ENCODE measurements at places on chromosomes 4 and X.

DNA sequence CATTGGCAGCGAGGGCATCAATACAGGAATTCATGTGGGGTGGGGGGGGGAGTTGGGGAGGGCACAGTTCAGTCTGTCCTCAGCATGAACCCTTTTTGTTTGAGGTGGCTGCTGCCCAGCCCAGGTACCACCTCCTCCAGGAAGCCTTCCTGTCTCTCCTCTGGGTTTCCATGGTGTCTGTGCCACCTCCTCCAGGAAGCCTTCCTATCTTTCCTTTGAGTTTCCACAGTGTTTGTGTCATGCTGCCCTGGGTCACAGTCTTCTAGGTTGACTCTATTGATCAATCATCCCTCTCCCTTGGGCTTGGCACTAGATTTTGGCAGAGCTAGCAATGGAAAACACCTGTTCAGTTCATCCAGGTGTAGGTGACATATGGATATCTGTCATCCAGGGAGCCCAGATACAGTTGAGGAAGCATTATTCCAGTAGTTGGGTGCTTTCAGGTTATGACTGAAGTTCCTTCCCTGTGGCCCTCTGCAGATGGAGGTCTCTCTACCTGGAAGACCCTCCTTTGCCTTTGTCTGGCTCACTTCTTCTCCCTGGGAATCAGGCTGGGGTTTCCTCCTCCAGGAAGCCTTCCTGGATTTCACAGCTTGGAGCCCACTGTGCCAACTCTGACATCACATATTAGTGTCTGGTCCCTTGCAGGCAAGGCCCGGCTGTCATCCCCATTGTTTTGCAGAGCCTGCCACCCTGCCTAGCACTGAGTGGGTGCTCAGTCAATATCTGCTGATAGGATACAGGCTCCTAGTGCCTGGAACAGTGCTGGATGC lies 96.6 kb downstream of the SORCS2 start:
- no peak for DNase-seq

GRCh38 chrX:3638280-3638873 lies 75.1 kb downstream of the PRKX start:
- peak; percentile 45 for DNase-seq

DNA sequence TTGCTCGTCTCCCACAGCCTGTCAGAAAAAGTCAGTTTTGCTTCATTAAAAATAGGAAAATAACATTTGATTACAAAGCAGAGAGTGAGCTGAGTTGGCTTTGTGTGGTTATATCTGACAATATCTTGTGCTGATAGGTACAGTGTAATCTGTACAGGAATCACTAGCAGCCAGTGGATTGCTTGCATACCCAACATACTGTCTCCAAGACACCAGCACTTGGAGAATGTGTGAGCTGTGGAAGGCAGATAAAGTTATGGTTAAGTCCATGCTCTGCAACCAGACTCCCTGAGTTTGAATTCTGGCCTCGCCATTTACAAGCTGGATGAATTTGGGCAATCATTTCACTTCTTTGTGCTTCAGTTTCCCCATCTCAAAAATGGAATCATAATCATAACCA lies 57.5 kb upstream of the TMPRSS11F start:
- DNase-seq: no peak

GRCh38 chr4:54277691-54278090 lies 48.6 kb downstream of the PDGFRA start:
- no peak for DNase-seq

DNA sequence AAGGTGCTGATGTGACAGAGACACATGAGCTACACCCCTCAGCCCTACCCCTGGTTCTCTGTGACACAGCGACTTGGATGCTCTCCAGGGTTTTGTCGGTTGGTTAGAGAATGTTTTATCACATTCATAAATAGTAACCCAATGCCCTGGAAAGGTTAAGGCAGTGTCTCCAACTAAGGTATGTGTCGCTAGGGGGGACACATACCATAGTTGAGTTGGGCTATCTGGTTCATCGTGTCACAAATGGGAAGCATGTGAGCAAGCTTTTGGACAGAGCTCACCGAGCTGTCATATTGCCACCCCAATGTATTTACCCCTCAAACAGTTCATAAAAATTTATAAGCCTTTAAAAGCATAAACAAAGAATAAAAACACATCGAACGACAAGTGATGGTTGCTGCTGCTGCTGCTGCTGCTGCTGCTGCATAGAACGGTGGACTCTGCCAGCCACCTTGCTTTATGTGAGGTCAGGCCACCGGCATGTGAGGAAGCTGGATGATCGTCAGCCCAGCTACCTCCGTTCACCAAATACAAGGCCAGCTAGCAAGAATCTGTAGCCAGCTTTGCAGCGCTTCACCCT lies 55.9 kb downstream of the STOX2 start:
- peak; percentile 7 for DNase-seq

GRCh38 chr4:69894721-69895120 lies 34.8 kb upstream of the SULT1E1 start:
- DNase-seq: no peak

DNA sequence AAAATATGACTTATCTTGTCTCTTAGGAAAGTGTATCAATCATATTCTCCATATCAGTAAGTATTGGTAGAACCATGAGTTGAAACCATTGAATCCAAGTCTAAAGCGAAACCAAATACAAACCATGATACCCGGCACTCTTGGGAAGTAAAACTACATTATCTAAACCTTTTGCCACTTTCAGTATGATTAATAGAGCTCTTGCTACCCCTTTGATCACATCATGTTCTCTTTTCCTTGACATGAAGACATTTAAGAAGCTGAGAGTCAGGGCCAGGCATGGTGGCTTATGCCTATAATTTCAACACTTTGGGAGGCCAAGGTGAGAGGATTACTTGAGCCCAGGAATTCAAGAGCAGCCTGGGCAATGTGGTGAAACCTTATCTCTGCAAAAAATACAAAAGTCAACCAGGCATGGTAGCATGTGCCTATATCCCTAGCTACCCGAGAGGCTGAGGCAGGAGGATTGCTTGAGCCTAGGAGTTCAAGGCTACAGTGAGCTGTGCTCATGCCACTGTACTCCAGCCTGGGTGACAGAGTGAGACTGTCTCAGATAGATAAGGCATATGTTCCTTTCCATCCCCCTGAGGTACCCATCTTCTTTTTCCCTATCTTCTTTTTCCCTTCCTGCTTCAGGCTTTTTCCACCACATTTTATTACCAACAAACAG lies 45.4 kb downstream of the CEP135 start:
- DNase-seq: no peak

GRCh38 chr4:20462426-20463175 lies 210.9 kb downstream of the SLIT2 start:
- no peak for DNase-seq

- DNase-seq: peak; percentile 29
Observed at GRCh38 chrX:70129816-70130215, 3.4 kb upstream of the IGBP1 start.

All from small intestine (tissue), 16 donors.